Urinary bladder (tissue), 4 donors: ENCODE measurements at places on chromosomes 5 and 9. TPM values are rescaled to one million over a fixed set of nuclear protein-coding genes. Genes with fewer than 3 reads are reported as not detected.

DNA sequence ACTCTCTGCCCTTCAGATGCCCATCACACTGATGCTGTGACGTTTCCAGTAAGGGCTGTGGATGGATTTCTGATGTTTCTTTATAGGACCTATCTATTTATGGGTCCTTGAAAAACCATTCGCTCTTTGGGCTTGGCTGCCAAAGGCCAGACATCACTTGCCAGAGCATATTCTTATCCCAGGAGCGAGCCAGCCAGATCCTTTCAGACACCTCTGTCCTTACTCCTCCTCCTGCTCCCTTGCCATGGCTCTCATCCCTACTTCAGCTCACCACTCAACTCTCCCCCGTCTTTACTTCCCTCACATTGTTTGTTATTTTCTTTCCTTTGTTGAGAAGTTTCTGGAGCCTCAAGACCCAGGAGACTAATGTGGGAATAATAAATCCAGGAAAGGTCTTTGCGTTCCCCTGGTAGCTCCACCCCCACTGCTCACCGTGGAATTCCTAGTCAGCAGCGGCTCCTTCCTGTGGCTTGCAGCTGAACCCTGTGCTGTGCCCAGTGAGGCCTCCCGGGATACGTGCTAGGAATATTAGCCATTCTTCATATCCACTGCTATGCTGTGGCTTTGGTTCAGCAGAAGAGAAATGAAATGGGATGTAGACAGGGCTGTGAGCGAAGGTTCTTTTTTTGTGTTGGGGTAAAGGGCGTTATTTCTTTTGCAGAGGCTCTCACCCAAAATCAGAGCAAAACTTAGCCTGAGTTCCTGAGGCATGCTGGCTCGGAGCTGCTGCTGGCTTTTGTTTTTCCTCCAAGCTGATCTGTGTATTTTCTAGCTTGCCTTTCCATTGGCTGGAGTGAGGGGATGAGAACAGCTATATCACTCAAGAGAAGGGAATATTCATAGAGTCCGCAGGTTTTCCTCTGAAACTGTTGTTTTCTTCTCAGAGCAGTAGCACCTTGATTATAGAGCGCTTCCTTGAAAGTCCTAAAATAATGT is 171.1 kb downstream of the SAXO1 start:
- no peak for DNase-seq

DNA sequence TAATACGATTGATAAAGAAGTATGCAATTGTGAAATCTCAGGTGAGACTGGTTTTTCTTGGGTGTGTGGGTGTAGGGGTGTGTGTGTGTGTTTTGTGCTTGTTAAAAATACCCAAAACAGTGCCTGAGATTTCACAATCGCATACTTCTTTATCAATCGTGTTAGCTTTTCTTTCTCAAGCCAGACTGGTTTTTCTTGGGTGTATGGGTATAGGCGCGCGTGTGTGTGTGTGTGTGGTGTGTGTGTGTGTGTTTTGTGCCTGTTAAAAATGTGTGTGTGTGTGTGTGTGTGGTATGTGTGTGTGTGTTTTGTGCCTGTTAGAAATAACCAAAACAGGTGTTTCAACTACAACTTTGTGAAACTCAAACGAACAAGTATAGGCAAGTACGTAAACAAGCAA is 53.7 kb downstream of the CERT1 start:
- peak; percentile 23 for DNase-seq

DNA sequence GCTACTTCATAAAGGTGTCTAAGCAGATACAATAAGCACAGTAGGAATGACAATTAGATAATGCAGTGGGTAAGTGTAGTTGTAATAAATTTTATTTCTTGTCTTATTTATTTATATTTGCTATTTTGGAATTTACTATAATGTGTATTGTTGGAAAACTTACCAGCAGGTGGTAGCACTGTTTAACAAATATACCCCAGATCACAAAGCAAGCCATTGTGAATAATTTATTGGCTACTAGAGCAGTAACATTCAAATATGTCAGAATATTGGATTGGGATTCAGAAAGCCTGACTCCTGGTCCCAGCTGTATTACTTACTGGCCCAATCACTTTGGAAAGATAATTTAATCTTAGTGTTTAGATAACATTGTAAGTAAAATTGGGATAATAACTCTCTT is 78.0 kb downstream of the ISOC1 start:
- no peak for DNase-seq

- no peak for DNase-seq
Measured at GRCh38 chr9:82991671-82992070, 71.3 kb downstream of the RASEF start.

Gene WNK2
- total RNA-seq: 4.8 TPM

Gene PTGES
- total RNA-seq: 18.0 TPM

Gene GRM6
- not detected for total RNA-seq

Gene WDR38
- not detected for total RNA-seq
